ENCODE measurements at places on chromosomes 7 and 10.
A peak's percentile ranks its signal among the peaks of the same experiment; 100 is the strongest.

DNA sequence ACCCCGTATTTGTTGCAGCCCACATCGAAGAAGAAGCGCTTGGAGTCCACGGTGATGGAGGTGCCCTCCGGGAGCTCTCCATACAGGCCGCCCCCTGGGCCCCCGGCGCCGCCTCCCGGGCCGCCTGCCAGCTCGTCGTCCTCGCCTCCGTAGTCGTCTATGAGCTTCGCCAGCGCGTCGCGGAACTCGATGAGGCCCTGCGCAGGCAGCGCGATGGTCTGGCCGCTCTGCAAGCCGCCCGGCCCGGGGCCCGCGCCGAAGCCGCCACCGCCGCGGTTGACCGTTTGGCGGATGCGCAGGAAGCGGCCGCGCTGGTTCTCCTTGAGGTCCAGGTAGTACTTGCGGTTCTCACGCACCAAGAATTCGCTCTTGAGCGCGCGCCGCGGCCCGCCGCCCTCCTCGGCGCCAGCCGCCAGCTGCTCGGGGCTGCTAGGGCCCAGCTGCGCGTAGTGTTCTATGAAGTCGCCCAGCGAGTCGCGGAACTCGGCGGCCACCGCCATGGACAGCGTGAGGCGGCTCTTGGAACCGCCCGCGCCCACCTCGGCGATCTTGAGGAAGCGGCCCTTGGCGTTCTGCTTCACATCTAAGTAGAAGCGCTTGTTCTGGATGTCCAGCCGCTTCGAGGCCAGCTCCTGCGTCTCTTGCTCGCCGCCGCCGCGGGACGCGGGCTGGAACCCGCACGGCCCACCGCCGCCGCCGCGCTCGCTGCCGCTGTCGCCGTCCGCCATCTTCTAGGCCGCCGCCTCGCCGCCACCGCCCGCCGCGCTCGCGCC lies 523 bp downstream of the PURB start:
- peak; percentile 37 for DNase-seq

DNA sequence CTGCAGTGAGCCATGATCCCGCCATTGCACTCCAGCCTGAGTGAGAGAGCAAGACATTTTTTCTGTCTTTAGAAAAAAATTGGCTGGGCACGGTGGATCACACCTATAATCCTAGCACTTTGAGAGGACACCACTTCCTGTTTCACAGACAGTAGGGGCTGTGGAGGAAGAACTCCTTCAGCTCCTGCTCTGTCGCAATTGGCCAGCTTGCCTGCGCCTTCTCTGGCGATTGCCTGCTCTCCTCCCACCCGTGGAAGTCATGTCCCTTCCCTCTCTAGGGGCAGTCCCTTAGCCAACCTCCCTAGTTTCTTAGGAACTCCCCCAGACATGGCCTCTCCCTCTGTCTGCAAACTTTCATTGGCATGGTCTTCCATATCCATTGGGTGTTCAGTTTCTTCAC lies 8.7 kb downstream of the PDSS1 start:
- no peak for DNase-seq

DNA sequence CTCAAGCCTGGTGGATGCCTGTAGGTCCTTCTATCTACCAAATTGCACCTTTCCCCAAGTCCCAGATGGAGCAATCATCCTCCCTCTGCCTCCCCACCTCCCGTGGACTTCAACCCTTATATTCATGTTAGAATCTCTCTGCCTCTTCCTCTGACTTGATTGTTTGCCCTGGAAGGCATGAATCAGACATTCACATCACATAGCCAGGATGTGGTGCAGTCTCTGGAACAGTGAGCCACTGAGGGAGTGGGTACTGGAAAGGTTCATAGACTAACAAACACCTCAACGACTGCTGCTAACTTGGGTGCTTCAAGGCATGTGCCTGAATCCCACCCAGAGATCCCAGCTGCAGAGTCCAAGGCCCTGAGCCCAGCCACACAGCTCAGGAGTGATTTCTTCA lies 494.0 kb downstream of the TNS3 start:
- no peak for DNase-seq

- no peak for DNase-seq
Observed at GRCh38 chr10:119368991-119369869, 161.9 kb downstream of the GRK5 start.

GRCh38 chr10:63614371-63614891 lies 93.2 kb downstream of the REEP3 start:
- DNase-seq: no peak

- DNase-seq: peak; percentile 84
Observed at GRCh38 chr7:2567679-2568278, 9.0 kb downstream of the IQCE start.

DNA sequence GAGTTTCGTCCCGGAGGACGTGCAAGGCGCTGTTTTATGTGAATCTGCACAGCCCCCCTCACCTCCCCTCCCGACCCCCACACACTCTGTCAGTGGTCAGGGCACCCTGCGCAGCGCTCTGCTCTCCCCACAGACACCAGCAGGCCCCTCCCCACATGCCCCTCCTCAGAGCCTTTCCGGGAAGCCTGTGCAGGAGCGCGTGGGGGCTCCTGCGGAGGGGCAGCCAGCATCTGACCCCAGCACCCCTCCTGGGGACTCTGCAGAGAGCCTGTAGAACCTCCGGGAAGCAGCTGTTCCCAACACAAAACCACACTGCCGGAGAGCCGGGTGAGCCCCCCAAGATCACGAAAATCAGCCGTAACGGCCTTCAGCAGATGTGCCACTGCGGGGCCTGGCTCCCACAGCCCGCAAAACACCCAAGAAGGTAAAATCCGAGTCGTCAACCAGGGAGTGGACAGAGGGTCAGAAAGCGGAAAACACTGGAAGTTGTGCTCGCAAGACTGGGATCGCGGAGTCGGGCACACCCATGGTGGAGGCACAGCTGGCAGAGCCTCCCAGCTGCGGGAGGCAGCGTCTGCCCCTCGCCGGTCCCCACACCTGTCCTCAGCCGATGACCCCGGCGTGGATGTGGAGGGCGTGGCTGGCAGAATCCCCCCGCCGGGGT lies 53.8 kb upstream of the PDGFA start:
- DNase-seq: no peak

GRCh38 chr10:36175954-36176353 lies 533.9 kb upstream of the FZD8 start:
- DNase-seq: no peak

DNA sequence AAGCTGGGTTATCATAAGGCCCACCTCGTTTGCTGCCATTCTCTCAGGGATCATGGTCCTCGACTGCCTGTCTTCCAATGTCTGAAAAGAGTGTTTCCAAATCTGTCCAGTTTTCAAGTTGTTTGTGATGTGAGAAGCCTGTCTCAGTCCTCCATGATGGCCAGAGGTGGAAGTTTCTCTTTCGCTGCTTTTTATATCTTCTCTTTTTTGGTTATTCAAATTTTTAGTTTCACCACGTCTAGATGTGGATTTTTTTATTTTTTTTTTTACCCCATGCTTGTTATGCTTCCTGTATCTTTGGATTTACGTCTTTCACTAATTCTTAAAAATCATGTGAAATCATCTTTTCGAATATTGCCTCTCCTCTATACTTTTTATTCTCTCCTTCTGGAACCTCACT lies 6.1 kb upstream of the RBM33 start:
- no peak for DNase-seq

DNA sequence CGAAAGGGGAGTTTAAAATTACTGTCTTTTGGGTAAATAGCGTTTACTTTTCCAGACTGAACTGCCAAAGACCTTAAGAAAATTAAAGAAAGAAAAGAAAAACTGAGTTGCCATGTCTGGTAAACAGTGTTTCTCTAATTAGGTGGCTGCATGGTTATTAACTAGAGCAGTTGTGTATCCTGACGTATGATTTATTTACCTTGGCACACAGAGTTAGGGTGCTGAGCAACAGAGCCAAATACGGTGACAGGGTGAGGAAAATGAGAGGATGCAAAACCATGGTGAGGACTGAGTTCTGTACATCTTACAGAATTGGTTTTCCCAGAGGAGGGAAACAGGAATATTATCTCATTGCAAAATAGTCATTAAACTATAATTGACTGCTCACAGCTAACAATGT lies 546.4 kb upstream of the FZD8 start:
- DNase-seq: no peak

GRCh38 chr7:74544706-74545469 lies 91.2 kb downstream of the GTF2IRD1 start:
- DNase-seq: peak; percentile 66

DNA sequence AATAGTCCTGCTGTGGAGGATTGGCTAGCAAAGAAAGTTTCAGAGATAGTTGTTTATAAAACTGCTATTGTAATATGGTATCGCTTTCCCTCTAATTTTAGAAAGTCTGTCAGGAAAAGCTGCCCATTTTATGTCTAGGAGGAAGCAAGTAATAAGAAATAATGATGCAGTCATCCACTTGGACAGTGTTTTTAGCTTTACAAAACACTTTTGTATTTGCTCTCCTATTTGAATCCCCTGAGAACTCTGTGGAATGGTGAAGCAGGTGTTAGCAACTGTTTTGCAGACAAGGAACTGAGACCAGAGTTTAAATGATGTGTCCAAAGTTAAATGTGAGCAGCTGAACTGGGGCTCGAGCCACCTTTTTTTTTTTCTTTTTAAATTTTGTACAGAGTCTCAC lies 455.8 kb downstream of the XPNPEP1 start:
- DNase-seq: no peak

DNA sequence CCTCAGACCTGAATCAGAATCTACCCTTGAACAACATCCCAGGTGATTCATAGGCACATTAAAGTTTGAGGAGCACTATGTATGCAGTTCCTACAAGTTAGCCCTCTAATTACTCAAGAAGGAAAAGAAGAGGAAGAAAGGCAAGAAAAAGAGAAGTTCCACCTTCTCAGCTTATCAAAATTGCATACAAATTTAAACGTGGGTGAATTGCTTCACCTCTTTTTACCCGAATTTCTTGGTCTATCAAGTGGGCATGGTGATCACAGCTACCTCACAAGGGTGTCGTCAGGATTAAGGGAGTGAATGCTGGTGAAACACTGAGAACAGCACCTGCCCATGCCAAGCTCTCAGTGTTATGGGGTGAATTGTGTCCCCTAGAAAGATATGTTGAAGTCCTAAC lies 43.8 kb upstream of the PAPSS2 start:
- DNase-seq: no peak

DNA sequence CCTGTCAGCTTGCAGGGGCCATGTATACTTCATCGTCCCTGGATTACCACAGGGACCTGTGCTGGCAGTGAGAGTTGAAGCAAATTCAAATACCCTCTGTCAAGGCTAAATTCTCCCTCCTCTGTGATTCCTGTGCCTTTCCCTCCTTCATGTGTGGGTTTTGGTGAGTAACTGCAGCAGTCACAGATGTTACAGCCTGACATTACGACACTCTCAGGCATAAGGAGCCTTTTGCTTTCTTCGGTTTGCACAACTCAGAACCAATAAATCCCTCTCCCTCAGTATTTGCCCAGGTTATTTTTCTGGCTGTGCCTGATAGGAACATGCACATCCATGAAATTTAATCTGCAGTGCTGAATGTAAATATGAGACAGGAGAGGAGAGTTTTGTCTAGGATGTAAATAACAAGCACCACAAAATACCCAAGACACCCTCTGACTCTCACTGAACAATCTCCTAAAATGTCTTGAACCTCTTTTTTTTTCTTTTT lies 997.2 kb upstream of the GHITM start:
- DNase-seq: no peak

GRCh38 chr7:29924684-29925083 lies 64.9 kb downstream of the SCRN1 start:
- DNase-seq: no peak

DNA sequence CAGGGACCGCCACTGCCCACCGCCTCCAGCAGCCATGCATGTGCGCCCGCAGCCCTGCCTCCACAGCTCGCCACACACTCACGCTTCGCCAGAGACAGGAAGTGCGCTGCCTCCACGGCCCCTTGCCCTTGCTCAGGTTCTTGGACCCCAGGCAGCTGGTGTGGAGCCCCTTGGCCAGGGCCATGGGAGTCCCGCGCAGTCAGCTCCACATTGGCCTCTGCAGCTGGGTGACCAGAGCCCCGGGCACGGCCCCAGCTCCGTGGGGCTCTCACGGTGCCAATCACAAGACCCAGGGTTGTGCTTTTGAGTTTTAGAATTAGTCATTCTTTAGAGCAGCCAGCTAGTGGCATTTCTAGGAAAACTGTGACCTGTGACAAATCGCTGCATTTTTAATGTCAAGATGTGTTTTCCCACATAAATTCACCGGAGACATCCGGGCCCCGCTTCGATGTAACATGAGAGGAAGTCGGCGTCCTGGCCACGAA lies 4.3 kb upstream of the UTF1 start:
- DNase-seq: no peak

DNA sequence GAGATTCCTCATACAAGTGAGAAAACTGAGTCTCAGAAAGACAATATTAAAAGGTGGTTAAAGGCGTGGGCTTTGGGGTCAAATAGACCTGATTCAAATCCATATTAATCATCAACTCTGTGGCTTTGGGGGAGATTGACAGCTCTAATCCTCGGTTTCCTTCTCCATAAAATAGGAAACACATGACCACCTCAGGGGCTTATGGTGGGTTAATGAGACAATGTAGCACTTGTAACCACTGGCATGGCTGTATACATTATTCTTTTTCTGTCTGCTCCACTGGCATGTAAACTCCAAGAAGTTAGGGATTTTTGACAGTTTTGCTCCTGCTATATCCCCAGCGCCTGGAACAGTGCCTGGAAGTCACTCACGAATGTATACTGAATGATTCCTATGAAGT lies 120.8 kb upstream of the GAD2 start:
- peak; percentile 30 for DNase-seq

DNA sequence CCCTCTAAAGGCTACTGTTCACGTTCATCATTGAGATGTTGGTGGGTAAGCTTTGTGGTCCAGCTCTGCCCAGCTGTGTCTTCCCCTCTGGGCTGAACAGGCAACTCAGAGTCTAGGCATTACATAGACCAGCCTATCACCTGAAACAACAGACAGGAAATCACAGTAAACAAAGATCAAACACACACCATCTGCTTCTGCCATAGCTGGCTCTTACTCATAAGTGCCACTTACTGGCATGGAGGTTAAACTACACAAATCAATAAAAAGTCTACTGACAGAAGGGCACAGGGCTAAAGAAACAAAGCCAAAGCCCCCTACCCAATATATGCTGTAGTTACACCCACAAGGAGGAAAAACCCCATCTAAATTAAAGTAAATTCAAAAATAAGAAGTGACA lies 35.0 kb downstream of the SEPTIN14 start:
- DNase-seq: no peak

GRCh38 chr10:106716381-106716780 lies 448.1 kb downstream of the SORCS1 start:
- no peak for DNase-seq

- no peak for DNase-seq
Observed at GRCh38 chr7:28687537-28687936, 270.6 kb downstream of the TRIL start.

DNA sequence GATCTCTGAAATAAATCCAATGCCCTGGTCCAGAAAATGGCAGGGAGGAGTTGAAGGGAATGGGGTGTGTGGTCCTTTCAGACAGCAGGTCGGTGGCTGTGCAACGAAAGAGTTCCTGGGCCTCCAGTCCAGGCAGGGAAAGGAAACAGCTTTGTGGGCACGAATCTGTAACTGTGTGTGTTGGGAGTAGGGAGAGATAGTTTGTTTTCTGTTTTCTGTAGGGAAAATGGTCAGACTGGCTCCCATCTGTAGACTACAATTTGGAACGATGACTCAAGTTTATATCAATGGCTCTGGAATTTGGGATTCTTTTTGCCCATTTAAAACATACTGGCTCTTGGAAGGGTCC lies 2.6 kb upstream of the HOXA9 start:
- DNase-seq: no peak

GRCh38 chr10:58384544-58384998 lies 639 bp upstream of the TFAM start:
- DNase-seq: no peak

GRCh38 chr7:74141705-74142104 lies 32.5 kb upstream of the EIF4H start:
- DNase-seq: no peak

- no peak for DNase-seq
Observed at GRCh38 chr10:121199081-121199480, 347.9 kb downstream of the WDR11 start.

Data from SK-MEL-5 (cell line).